ENCODE measurements at places on chromosomes 4 and X. TPM values are rescaled to one million over a fixed set of nuclear protein-coding genes. Genes with fewer than 3 reads are reported as not detected.

CXCL3 gene
- total RNA-seq: 1.1 TPM

CT47B1 gene
- not detected for total RNA-seq

PPEF2 gene
- total RNA-seq: not detected

SLC10A4 gene
- 0.06 TPM for total RNA-seq
